HFFc6 (cell line): ENCODE measurements at places on chromosomes 7 and 10. TPM values are rescaled to one million over a fixed set of nuclear protein-coding genes. Genes with fewer than 3 reads are reported as not detected.

- DNase-seq: no peak
Observed at GRCh38 chr7:4958477-4959301, at the start of gene MMD2. MMD2 (minus strand) TSS chr7:4959187; CDS start chr7:4959017, 170 bp downstream.

Gene SDK1
- not detected in 3 replicates for total RNA-seq

Gene CFAP69
- 1.4 and 1.6 TPM in 2 replicates for total RNA-seq

Gene ZNF775
- 2.8 to 3.2 TPM (median 2.9 TPM) in 3 replicates for total RNA-seq

Gene CLDN3
- not detected in 3 replicates for total RNA-seq
